ENCODE measurements at places on chromosomes 11 and 22.

DNA sequence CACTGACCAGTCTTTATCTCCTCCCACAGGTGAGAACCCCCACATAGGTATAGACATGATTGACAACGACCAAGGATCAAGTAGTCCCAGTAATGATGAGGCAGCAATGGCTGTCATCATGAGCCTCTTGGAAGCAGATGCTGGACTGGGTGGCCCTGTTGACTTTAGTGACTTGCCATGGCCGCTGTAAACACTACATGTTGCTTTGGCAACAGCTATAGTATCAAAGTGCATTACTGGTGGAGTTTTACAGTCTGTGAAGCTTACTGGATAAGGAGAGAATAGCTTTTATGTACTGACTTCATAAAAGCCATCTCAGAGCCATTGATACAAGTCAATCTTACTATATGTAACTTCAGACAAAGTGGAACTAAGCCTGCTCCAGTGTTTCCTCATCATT lies 76.5 kb downstream of the BTBD10 start:
- no peak for DNase-seq

GRCh38 chr11:22703040-22703439 lies 36.6 kb downstream of the GAS2 start:
- no peak for DNase-seq

- DNase-seq = no peak
These were observed 87.4 kb upstream of the SHISAL1 start for GRCh38 chr22:44399906-44400762.

DNA sequence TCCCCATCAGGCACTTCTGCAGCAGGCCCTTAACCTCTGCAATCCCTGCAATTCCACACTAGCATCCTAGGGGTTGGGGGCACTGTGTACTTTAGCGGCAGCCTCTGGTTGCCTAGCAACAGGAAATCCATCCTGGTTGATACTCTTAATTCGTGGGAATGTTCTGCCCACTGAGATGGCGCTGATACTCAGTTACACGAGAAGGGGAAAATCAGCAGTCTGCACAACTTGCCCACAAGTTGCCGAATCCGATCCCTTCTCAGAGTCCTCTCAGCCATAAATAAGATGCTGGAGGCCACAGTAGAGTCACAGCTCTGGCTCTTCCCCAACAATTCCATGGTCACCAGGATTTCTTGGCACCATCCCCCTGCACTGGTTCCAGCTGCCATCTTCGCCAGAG lies 57.6 kb upstream of the CRYBB3 start:
- no peak for DNase-seq

GRCh38 chr11:118996926-118997626 lies 862 bp upstream of the CENATAC start:
- DNase-seq = peak; percentile 26

DNA sequence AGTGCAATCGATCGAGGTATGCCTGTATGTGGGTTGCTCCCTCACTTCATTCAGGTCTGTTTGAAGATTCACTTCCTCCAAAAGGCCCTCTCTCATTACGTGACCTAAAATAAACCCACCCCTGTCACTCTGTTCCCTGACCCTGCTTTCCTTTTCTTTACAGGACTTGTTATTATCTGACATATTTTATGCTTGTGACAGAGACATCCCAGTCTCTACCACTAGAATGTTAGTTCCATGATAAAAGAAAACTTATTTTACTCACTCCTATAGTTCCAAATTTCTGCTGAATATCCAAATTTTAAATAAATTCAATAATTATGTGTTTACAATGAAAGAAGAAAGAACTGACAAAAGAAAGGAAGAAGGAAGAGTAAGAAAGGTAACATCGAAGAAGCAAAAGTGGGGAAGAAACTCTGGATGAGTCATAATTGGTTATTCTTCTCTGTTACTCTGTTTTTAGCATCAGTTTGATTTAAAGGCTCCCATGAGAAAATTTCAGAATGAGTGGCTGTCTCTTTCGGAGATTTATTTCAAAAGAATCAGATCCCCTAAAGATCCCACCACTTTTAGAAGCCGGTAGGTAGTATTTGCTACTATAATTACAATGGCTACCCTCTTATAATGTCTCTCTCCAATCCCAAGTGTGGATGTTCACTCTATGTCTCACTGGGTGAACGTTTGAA lies 33.5 kb downstream of the ENTHD1 start:
- peak; percentile 48 for DNase-seq

GRCh38 chr11:123212406-123212805 lies 17.4 kb upstream of the CLMP start:
- no peak for DNase-seq

DNA sequence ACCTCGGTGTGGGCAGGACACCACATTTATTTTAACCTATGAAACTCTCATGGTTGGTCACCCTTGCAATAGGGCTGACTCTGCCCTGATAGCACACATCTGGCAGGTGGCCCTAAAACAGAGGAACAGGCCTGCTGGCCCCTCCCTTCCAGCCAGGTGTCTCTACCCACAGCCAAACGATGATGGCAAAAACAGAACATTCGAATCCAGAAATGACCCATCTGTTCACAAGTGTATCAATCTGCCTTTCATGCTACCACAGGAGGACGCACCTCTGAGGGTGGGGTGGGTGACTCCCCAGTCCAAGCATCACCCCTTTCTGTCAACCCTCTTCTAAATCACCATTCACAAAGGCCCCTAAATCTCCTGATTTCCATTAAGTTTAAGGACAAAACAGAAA lies 118.1 kb downstream of the ETS1 start:
- DNase-seq = peak; percentile 89

GRCh38 chr22:41906822-41907221 lies 8.1 kb downstream of the SHISA8 start:
- DNase-seq = no peak

DNA sequence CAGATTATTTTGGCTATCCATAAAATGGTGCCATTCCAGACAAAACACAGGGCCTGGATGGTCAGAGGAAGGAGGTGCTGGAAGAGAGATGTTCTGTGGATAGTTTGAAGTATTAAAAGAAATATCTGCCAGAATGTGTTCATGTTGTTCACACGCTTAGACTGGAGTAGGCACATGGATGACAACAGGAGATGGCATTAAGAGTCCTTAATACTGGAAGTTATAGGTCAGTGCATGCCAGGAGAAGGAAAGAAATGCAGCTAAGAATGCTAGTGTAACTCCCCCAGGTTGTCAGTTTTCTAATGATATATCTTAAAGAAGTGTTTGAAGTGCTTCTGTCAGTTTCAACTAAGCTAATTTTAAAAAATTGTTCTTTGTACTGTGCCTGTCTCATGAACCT lies 20.2 kb downstream of the KREMEN1 start:
- DNase-seq = no peak

GRCh38 chr11:126282736-126283591 lies at the start of gene TIRAP:
TIRAP (plus strand) TSS chr11:126283093; CDS start chr11:126290895, 7,802 bp downstream.
- no peak for DNase-seq

DNA sequence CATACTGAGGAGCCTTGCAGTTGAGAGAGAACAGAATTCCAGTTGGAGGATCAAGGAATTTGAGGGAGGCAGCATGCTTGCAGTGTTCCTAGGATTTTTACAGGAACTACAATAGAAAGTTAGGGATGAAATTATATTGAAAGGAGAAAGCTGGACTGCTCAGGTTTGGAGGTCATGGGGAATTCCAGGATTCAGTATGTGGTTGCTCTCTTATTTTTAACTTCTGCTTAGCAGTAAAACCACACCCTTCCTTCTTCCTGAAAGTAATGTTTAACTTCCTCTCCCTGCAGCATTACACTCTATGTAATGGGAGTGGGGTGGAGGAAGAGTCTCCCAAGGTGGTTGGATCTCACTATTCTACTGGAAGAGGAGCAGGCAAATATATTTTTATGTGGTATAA lies 31.3 kb downstream of the CTNND1 start:
- DNase-seq = no peak

DNA sequence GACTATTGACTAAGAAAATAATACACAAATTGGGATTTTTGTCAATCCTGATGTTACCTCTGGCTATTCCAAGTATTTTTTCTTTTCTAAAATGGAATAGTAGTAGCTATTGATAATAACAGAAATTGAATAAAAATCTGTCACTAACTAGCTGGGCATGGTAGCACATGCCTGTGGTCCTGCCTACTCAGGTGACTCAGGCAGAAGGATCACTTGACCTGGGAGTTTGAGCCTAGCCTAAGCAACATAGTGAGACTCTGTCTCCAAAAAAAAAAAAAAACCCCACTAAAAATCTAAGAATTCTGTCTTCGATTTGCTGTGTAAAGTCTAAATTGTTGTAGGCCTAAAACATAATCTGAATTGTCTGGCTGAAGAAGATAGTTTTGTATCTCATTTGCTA lies 42.2 kb downstream of the FAM118A start:
- DNase-seq = no peak

DNA sequence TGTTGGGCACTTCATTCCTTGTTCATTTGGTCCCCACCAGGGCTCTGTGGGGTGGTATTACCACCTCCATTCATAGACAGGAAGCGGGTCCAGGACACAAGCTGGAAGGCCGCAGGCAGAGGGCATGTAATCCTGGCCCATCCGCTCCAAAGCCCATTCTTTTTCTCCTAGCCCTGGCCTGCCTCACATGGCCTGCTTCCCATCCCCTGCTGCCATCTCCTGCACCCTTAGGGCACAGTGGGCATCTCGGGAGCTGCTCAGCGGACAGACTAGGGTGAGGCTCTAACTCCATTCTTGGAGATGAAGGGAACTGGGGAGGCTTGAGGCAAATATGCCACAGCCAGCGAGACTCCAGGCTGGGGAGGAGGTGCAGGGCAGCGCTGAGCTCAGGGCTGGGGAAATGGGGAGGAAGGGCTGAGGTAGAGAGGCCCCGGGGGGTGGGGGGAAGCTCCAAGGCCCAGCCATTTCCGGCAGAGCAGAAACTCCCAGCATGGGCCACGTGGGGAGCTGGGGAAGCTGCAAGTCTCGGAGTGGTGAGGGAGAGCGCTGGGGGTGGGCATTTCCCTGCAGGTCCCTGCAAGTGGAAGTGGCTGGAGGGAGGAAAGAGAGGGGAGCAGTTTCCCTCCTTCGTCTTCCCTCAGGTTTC lies 14.3 kb upstream of the BCL9L start:
- no peak for DNase-seq

GRCh38 chr11:91755951-91756707 lies 468.5 kb upstream of the FAT3 start:
- DNase-seq = no peak

All from GM12864 (cell line).